ENCODE measurements at places on chromosomes 2 and 18. TPM values are rescaled to one million over a fixed set of nuclear protein-coding genes. Genes with fewer than 3 reads are reported as not detected.

- H3K4me3 ChIP-seq, result no peak overlapping the region
- H3K4me1 ChIP-seq, result no peaks in the 10 kb centered on the region
- H3K27ac ChIP-seq, result no peak overlapping the region
- no peak for DNase-seq
- H3K36me3 ChIP-seq, result peaks cover 7% of the 10 kb centered on the region
Measured at GRCh38 chr18:47184419-47185050, 8.4 kb upstream of the IER3IP1 start.

DNA sequence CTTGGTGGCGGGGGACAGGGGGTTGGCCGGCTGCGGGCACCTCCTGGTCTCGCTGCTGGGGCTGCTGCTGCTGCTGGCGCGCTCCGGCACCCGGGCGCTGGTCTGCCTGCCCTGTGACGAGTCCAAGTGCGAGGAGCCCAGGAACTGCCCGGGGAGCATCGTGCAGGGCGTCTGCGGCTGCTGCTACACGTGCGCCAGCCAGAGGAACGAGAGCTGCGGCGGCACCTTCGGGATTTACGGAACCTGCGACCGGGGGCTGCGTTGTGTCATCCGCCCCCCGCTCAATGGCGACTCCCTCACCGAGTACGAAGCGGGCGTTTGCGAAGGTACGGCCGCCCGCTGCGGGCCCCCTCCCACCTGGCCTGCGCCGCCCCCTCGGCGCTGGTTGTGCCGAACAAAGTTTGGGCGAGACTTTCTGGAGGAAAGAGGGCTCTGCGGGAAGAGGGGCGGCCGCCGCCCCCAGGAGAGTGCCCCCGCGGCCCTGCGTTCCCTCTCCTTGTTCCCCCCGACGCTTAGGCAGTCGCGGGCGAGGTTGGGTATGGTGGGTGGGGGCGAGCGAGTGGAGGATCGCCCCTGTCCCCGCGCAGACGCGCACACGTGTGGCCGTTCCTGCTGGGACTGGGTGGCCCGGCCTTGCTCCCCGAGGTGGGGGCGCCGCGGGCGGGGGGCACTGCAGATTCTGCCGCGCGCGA, 866 bp downstream of the CRIM1 start:
- no peaks in the 10 kb centered on the region for H3K36me3 ChIP-seq
- H3K4me1 ChIP-seq, result peaks cover 31% of the 10 kb centered on the region
- peak overlapping the region; percentile 98 for H3K4me3 ChIP-seq

DNA sequence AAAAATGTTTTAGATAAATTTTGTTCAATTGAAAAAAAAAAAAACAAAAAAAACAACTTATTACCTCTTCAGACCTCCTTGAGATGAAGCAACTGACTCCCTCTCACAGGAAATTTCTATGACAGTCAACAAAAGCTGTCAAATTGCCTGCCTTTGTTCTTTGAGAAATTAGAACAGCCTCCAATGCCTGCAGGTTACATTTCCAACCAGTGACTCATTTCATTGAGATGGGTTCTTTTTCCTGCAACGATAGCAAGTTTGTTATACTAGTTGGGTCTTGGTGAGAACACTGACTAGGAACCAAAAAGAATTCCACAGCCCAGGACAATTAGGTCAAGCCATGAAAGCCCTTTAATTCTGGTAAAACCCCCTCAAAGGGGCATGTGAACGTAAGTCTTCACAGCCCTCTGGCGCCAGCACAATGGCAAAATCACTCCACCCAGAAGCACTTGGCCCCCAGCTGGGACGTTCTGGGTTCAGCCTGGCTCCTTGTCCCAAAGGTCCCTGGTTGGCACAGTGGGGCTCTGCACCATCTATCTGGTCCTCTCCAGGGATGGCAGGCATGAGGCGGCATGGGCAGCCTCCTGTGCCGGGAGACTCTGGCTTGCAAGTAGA, 87.0 kb downstream of the SPP2 start:
- no peak for DNase-seq
- peaks cover 25% of the 10 kb centered on the region for H3K4me1 ChIP-seq
- H3K27me3 ChIP-seq, result no peaks in the 10 kb centered on the region
- H3K36me3 ChIP-seq, result no peaks in the 10 kb centered on the region
- H3K27ac ChIP-seq, result peak overlapping the region; percentile 74

GRCh38 chr2:219106251-219106650, 45.5 kb upstream of the IHH start:
- no peaks in the 10 kb centered on the region for H3K27me3 ChIP-seq
- peaks cover 16% of the 10 kb centered on the region for H3K4me1 ChIP-seq
- no peak for DNase-seq
- no peaks in the 10 kb centered on the region for H3K36me3 ChIP-seq

DNA sequence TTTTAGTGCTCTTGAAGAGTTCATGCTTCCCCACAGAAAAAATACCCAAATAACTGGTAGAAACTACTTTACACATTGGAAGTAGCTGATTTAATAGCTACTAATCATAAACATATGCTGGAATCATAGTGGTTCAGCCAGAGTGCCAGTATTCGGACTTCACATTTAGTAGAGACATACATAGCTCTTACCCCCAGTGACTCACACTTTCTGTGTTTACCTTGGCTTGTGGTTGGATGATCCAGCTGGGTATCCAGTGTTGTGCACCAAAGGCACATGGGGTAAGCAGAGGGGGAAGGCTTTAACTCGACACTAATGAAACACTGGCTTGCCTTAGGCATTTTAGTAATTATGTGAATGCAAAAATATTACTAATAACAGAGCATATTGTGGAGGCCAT, 18.1 kb downstream of the ARHGAP28 start:
- H3K27ac ChIP-seq, result no peak overlapping the region
- no peak for DNase-seq
- peaks cover 2% of the 10 kb centered on the region for H3K36me3 ChIP-seq
- no peaks in the 10 kb centered on the region for H3K4me1 ChIP-seq
- no peak overlapping the region for H3K4me3 ChIP-seq
- H3K27me3 ChIP-seq, result no peaks in the 10 kb centered on the region

DNA sequence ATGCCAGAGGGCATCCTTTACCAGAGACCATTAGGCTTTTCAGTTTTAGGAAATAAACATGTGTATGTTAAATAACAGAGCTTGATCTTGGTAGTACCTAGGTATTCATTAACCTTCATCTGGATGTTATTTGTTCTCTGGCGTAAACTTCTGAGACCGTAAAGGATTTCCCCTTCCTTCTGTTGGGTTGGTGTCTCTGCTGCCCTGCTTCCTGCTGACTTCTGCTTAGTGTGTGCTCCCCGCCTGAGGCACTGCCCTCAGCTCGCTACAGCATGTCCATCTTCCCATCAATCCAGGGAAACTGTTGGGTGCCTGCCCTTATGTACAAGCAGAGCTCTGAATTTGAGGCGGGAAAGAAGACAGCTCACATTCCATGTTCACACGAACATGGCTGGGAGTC, 177.9 kb downstream of the TPGS2 start:
- no peak overlapping the region for H3K4me3 ChIP-seq
- no peak overlapping the region for H3K27ac ChIP-seq
- no peak for DNase-seq
- no peaks in the 10 kb centered on the region for H3K4me1 ChIP-seq
- H3K27me3 ChIP-seq, result peaks cover 18% of the 10 kb centered on the region

- DNase-seq, result no peak
- H3K4me1 ChIP-seq, result no peaks in the 10 kb centered on the region
- H3K4me3 ChIP-seq, result no peak overlapping the region
- H3K36me3 ChIP-seq, result no peaks in the 10 kb centered on the region
Measured at GRCh38 chr2:215728504-215729065, 284.8 kb downstream of the MREG start.

- H3K27me3 ChIP-seq, result no peaks in the 10 kb centered on the region
- H3K36me3 ChIP-seq, result no peaks in the 10 kb centered on the region
- no peak for DNase-seq
- H3K27ac ChIP-seq, result no peak overlapping the region
Measured at GRCh38 chr2:5719629-5720334, 27.6 kb downstream of the SOX11 start.

GRCh38 chr2:135997380-135997779, 12.0 kb upstream of the DARS1 start:
- H3K36me3 ChIP-seq, result no peaks in the 10 kb centered on the region
- H3K4me3 ChIP-seq, result no peak overlapping the region
- H3K27ac ChIP-seq, result no peak overlapping the region
- DNase-seq, result no peak
- peaks cover 9% of the 10 kb centered on the region for H3K4me1 ChIP-seq
- no peaks in the 10 kb centered on the region for H3K27me3 ChIP-seq

- no peak overlapping the region for H3K27ac ChIP-seq
- H3K4me3 ChIP-seq, result no peak overlapping the region
- H3K36me3 ChIP-seq, result peaks cover 5% of the 10 kb centered on the region
- H3K27me3 ChIP-seq, result no peaks in the 10 kb centered on the region
- no peaks in the 10 kb centered on the region for H3K4me1 ChIP-seq
Measured at GRCh38 chr18:8177330-8178016, 431.8 kb upstream of the RAB12 start.

DNA sequence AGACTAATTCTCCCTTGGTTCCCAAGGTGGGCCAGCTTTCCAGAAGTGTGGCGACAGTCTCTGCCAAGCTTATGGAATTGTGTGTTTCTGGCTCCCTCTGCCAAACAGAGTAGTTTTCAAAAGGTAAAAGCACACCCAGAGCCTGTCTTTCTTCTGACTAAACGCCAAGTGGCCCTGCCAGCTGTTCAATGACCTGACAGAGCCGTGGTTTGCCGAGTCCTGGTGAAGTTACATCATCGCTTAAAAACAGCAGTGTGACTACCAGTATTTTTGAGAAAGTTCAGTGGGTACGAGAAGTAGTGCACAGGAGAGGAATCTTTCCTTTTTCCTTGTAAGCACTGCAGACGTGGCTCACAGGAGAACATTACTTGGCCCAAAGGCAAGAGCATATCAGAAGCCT, 1.9 kb downstream of the PER2 start:
- no peak for DNase-seq
- no peaks in the 10 kb centered on the region for H3K27me3 ChIP-seq
- peaks cover 37% of the 10 kb centered on the region for H3K4me1 ChIP-seq
- H3K4me3 ChIP-seq, result peak overlapping the region; percentile 93
- no peaks in the 10 kb centered on the region for H3K36me3 ChIP-seq
- peak overlapping the region; percentile 38 for H3K27ac ChIP-seq

GRCh38 chr2:143686585-143687164, 557.5 kb downstream of the ARHGAP15 start:
- DNase-seq, result no peak
- peaks cover 37% of the 10 kb centered on the region for H3K4me1 ChIP-seq
- H3K36me3 ChIP-seq, result peaks cover 4% of the 10 kb centered on the region
- no peaks in the 10 kb centered on the region for H3K27me3 ChIP-seq
- no peak overlapping the region for H3K27ac ChIP-seq

GRCh38 chr2:181807526-181807925, 84.0 kb upstream of the ITPRID2 start:
- H3K4me1 ChIP-seq, result no peaks in the 10 kb centered on the region
- peaks cover 11% of the 10 kb centered on the region for H3K27me3 ChIP-seq
- H3K27ac ChIP-seq, result no peak overlapping the region

GRCh38 chr2:213252206-213252605, 32.1 kb upstream of the SPAG16 start:
- H3K27me3 ChIP-seq, result peaks cover 5% of the 10 kb centered on the region
- no peak for DNase-seq
- no peaks in the 10 kb centered on the region for H3K4me1 ChIP-seq
- H3K36me3 ChIP-seq, result no peaks in the 10 kb centered on the region
- no peak overlapping the region for H3K27ac ChIP-seq

DNA sequence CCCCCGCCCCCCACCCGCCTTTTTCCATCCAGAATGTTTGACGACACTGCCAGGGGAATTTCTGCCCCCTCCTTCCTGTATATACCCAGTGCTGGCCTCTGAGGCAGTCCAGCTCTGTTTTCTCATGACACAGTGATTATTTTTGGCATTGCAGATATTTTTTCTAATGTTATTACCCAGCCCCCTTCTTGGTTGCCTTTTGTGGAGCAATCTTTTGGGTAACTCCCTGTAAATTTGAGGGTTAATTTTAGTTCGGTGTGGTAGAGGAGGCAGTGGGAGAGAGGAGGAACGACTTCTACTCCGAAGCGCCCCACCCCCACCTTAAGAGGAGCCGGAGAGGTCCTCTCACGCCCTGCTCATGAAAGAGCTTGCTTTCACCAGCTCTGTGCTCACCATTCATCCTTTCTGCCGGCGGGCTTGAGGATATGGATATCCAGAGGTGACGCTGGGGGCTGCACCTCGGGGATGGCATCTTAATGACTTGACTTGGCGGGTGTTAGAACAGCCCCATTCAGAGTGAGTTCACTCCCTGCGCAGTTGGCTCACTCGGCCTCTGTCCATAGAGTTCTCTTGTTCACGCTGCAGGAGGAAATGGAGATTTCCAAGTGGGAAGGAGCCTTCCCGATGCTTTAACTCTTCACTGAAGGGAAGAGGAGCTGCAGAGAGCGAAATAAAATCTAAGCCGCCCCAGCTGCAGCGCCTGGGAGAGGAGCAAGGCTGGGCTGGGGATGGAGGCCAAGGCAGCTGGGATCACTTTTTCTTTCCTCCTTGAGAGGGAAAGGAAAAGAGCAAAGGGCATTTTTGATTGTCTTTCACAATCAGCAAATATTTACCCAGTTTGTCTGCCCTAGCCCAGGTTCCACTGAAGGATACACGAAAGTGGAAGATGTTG, 38.4 kb downstream of the EPAS1 start:
- H3K4me3 ChIP-seq, result no peak overlapping the region
- no peaks in the 10 kb centered on the region for H3K36me3 ChIP-seq

GRCh38 chr2:237160271-237160919, 74.7 kb downstream of the COPS8 start:
- H3K36me3 ChIP-seq, result no peaks in the 10 kb centered on the region
- H3K27ac ChIP-seq, result no peak overlapping the region
- no peak overlapping the region for H3K4me3 ChIP-seq
- peaks cover 8% of the 10 kb centered on the region for H3K27me3 ChIP-seq
- no peaks in the 10 kb centered on the region for H3K4me1 ChIP-seq

- H3K4me3 ChIP-seq, result no peak overlapping the region
- no peaks in the 10 kb centered on the region for H3K36me3 ChIP-seq
- no peak overlapping the region for H3K27ac ChIP-seq
- no peaks in the 10 kb centered on the region for H3K27me3 ChIP-seq
Measured at GRCh38 chr18:65852273-65852672, 101.5 kb downstream of the CDH7 start.

GRCh38 chr2:84906108-84906899, 848 bp downstream of the TMSB10 start:
- H3K36me3 ChIP-seq, result peaks cover 29% of the 10 kb centered on the region
- no peaks in the 10 kb centered on the region for H3K27me3 ChIP-seq
- DNase-seq, result peak; percentile 87
- H3K4me1 ChIP-seq, result peaks cover 69% of the 10 kb centered on the region
- peak overlapping the region; percentile 85 for H3K4me3 ChIP-seq

- peaks cover 11% of the 10 kb centered on the region for H3K36me3 ChIP-seq
- no peaks in the 10 kb centered on the region for H3K27me3 ChIP-seq
- no peak overlapping the region for H3K4me3 ChIP-seq
- no peak for DNase-seq
- H3K4me1 ChIP-seq, result no peaks in the 10 kb centered on the region
- no peak overlapping the region for H3K27ac ChIP-seq
Measured at GRCh38 chr18:63339920-63340484, 20.4 kb upstream of the BCL2 start.

Gene ADAM23
- not detected for total RNA-seq

Gene ADCYAP1
- 0.31 TPM for total RNA-seq

Gene TMEM178A
- not detected for total RNA-seq

Gene IL36G
- total RNA-seq, result not detected

Gene CRYGC
- not detected for total RNA-seq

Gene SESTD1
- 12.0 TPM for total RNA-seq

Gene ABCB11
- total RNA-seq, result 0.06 TPM

Gene PPM1G
- total RNA-seq, result 110 TPM

Gene SOS1
- 67.1 TPM for total RNA-seq

Gene PPP1R1C
- total RNA-seq, result not detected

Gene ACOXL
- total RNA-seq, result 2.5 TPM

Gene UGT1A1
- not detected for total RNA-seq

Gene REG3A
- total RNA-seq, result not detected

Gene BCL2
- total RNA-seq, result 61.7 TPM

Gene COLEC11
- 0.48 TPM for total RNA-seq

Gene SLC5A7
- not detected for total RNA-seq

All from natural killer cell treated with Interleukin-12 subunit alpha and Interleukin-12 subunit beta and Interleukin-15 and Interleukin-18, amount 100 ng/mL, for 72 hours (primary cell).